ENCODE measurements at places on chromosomes 16 and 17.

DNA sequence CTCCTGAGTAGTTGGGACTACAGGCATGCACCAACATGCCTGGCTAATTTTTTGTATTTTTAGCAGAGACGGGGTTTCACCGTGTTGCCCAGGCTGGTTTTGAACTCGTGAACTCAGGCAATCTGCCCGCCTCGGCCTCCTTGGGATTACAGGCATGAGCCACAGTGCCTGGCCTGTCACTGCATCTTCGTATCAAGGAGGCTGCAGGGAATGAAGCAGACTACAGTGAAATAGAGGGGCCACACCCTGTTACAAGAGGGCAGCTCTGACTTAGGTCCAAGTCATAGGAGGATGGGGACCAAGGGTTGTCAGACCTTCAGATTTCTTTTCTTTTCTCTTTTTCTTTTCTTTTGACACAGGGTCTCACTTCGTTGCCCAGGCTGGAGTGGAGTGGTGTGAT, 28.7 kb downstream of the FA2H start:
- no peak for DNase-seq

DNA sequence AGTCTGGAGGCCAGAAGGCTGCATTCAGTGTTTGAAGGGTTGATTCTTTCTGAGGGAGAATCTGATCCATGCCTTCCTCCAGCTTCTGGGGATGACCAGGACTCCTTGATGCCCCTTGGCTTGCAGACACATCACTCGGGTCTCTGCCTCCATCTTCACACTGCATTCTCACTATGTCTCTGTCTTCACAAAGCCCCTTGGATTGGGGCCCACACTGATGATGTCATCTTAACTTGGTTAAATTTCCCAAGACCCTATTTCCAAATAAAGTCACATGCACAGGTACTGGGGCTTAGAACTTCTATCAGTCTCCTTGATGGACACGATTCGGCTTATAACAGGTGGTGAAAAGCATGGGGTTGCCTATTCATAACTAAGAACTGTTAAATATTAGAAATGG, 112.1 kb upstream of the MYOCD start:
- no peak for DNase-seq

DNA sequence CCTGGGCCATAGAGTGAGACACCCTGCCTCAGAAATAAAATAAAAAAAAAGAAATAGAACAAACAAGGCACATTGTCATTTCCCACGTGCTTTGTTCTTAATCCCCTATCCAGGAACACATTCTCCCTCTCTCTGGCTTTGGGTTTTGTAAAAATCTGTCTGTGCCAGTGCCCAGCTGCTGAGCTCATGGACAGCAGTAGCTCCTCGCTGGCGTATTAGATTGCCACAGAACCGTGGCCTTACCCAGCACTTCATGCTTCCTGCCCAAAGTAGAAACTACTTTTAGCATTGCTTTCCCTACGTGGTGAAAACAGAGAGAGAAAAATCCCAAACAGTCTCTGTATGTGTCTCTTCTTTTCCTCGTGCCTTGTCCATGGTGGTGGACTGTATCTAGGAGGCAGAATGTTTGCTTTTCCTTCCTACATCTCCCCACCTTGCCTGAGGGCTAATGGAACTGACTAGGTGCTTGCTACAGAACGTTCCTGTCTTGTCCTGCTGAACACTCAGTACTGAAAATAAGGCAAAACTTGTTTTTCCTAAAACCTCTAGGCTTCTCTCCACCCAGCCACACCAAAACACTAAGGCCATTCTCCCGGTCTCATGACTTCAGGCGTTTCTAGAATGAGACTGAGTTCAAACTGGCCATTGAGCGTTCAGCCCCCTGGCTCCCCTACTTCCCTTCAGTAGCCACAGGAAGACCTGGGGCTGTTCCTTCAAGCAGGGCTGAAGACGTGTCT, 26.1 kb downstream of the MNT start:
- no peak for DNase-seq

DNA sequence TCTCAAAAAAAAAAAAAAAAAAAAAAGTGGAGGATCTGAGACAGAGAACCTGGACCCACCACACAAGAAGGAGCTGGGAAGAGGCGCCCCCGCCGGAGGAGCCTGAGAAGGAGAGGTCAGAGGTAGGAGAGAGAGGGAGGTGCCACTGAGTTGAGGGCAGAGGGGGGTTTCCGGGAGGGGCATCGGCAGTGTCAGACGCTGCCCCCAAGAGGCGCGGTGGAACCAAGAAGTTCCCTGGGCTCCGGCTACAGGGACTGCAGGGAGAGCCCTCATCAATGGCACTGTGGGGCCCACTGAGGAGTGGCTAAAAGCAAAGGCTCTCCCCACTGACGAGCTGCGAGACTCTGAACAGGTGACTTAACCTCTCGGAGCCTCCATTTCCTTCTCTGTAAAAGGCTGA, 4.2 kb downstream of the CCDC42 start:
- peak; percentile 70 for DNase-seq

DNA sequence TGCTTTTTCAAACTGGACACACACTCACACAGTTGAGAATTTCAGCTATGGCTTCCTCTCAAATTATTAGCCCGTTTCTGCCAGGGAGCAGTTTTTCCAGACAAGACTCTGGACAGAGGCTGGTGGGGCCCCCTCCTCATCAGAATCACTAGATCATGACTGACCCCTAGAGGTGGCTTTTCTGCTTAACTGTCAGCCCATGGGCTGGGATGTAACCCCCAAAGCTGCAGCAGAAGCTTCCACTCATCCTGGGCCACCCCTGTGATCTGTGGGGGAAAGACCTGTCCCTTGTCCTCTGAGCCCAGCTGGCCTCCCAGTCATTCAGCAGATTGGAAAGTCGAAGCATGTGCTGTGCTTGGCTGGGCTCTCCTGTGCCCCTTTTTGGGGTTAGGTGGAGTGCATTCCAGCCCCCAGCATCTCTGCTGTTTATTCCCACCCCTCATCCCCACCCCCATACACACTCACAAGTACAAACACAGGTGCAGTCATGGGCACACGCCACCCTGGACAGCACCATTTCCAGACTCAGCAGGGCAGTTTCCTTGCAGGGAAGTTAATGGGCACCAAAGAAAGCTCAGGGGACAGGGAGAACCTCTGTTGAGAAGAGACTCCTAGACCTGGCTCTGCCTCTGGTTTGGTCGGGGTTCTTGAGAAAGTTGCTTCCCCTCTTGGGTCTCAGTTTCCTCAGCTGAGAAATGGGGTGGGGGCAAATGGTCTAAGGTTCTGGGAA, 77.6 kb upstream of the RBL2 start:
- no peak for DNase-seq

DNA sequence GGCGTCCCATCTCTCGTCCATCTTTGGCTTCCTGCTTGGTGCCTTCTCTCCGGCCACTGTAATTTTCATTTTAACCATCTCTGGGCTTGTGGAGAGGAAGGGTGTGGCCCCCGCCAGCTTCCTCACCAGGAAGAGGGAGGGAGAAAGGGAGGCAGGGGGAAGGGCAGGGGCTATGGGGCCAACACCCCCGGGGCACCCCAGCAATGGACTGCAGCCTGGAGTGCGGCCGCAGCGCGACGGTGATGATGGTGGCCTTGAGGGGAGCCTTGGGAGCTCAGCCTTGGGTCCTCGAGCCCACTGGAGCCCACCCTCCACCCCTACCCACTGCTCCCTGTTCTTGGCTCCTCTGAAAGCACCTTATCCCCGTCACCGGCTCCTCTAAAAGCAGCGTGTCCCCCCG, 9.5 kb downstream of the METRNL start:
- DNase-seq, result no peak
